Activated naive CD8-positive, alpha-beta T cell treated with anti-CD3 and anti-CD28 coated beads for 36 hours (primary cell): ENCODE measurements at places on chromosomes 4 and X. TPM values are rescaled to one million over a fixed set of nuclear protein-coding genes. Genes with fewer than 3 reads are reported as not detected.

DNA sequence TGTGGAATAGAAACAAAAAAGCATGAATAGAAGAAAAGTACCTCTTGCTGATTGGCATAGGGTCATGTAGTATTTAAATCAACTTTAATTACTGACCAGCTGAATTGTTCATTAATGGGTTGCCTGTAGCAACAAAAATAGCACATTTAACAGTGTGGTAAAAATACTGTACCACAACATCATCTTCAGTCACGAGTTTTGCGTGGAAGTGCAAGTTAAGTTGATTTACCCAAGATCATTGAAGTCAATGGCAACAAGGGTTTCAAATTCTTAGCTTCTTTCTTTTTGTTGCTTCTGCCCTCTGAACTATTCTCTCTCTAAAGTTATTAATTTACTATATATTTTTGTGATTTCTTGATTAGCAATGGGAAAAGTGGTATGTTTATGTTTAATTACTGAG is 526.6 kb downstream of the C4orf33 start:
- no peak for DNase-seq
- no peaks in the 10 kb centered on the region for H3K27me3 ChIP-seq
- no peaks in the 10 kb centered on the region for H3K36me3 ChIP-seq
- H3K4me1 ChIP-seq: no peaks in the 10 kb centered on the region
- no peak overlapping the region for H3K4me3 ChIP-seq
- H3K27ac ChIP-seq: no peak overlapping the region

DNA sequence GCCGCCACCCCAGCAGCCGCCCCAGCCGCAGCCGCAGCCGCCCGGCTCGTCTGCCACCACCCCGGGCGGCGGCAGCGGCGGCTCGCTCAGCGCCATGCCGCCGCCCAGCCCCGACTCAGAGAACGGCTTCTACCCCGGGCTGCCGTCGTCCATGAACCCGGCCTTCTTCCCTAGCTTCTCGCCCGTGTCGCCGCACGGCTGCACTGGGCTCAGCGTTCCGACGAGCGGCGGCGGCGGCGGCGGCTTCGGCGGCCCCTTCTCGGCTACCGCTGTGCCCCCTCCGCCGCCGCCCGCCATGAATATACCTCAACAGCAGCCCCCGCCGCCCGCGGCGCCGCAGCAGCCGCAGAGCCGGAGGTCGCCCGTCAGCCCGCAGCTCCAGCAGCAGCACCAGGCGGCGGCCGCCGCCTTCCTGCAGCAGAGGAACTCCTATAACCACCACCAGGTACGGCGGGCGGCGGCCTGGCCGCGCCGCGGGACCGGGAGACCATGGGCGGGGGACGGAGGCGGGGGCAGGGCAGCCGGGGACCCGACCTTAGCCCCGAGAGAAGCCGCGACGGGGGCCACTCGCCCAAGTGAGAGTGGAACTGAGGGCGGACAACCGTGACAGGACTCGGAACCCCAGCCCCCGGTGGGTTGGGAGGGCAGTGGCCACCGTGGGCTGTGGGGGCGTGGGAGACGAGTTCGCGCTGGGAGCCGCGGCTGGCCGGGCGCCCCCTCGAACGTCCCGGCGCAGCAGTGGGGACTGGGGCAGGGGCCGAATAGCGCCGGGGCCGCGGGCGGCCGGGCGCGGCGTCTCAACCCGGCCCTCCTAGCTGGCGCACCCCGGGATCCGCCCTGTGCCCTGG is 1.8 kb downstream of the CPEB2 start:
- H3K4me3 ChIP-seq: peak overlapping the region; percentile 79
- no peaks in the 10 kb centered on the region for H3K36me3 ChIP-seq
- peak; percentile 58 for DNase-seq
- peaks cover 21% of the 10 kb centered on the region for H3K4me1 ChIP-seq
- H3K27me3 ChIP-seq: no peaks in the 10 kb centered on the region

DNA sequence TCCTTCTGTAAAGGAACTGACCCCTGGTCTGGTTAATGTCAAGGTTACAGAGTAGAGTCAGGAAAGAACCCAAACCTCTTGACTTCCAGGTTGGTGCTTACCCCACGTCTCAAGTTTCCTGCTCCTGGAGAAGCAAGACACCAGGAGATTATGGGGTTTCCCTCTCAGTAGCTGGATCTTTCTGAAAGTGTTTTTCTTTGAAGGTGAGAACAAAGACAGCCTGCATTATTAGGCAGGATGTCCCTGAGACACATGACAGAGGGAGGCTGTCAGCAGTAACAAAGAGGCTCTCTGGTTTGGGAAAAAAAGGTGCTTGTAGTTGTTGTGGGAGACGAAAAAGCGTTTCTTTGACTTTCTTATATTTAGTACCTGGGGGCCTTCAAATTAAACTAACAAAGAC is 44.7 kb upstream of the IGFBP7 start:
- no peak overlapping the region for H3K4me3 ChIP-seq
- H3K4me1 ChIP-seq: no peaks in the 10 kb centered on the region
- no peaks in the 10 kb centered on the region for H3K36me3 ChIP-seq
- DNase-seq: no peak
- peaks cover 22% of the 10 kb centered on the region for H3K27me3 ChIP-seq
- no peak overlapping the region for H3K27ac ChIP-seq

DNA sequence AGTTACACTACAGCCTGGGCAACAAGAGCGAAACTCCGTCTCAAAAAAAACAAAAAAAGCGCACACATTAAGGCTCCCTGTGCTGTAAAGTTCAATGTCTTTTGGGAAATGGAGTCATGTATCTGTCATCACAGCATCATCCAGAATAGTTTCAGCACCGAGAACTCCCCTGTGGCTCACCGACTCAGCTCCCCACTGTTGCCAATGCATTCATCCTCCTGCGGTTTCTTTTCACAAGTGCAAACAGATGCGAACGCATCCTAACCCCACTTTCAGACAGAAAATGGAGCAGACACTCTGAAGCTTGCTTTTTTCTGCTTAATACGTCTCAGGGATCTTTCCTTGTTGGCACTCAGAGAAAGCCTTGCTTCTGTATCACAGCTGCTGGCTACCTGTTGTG is 13.8 kb upstream of the SH3TC1 start:
- no peak overlapping the region for H3K4me3 ChIP-seq
- no peak overlapping the region for H3K27ac ChIP-seq
- no peaks in the 10 kb centered on the region for H3K4me1 ChIP-seq
- DNase-seq: no peak

- no peak for DNase-seq
- H3K36me3 ChIP-seq: no peaks in the 10 kb centered on the region
- H3K4me1 ChIP-seq: no peaks in the 10 kb centered on the region
- H3K27me3 ChIP-seq: no peaks in the 10 kb centered on the region
- H3K4me3 ChIP-seq: no peak overlapping the region
Observed at GRCh38 chrX:29965634-29966033, 249.7 kb upstream of the MAGEB2 start.

DNA sequence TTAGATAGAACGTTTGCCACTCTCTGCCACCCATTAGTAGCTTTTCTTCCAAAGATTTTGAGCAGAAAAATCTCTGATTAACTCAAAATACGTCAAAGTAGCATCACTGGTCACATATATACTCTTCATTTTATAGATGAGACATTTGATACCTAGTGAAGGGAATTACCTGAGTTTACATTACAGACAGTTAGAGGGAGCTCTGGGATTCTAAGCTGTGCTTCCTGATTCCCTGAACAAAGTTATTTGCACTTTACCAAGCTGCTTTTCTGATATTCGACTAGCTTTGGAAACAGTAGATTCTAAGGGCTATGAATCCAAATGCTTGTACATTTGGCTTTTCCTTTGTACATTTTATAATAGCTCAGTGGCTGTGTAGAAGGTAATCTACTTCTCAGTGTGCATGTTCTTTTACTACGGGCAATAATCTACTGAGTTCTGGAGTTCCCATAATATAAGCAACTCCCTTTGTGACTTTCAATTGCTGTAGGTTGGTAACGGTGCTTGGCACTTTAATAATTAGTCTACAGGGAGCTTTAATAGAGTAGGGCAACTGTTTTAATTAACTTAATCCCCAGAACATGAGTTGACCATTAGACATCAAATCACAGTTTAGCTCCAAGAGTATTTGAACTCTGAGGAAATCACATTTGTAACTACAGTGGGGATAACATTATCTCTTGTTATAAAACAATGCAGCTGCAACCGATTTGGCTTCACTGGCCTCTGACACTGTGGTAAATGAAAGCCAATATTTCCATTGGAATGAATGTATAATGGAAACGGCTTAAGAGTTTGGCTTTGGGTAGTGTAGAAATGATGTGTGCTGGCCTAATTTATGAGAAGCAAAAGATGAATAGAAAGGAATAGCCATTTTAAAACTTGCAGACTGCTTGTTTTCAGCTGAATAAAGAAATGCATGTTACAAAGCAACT is 1602.4 kb downstream of the STIM2 start:
- no peak overlapping the region for H3K27ac ChIP-seq
- no peaks in the 10 kb centered on the region for H3K36me3 ChIP-seq
- no peak overlapping the region for H3K4me3 ChIP-seq
- H3K4me1 ChIP-seq: no peaks in the 10 kb centered on the region

- no peaks in the 10 kb centered on the region for H3K4me1 ChIP-seq
- H3K36me3 ChIP-seq: no peaks in the 10 kb centered on the region
- no peak overlapping the region for H3K27ac ChIP-seq
- no peak for DNase-seq
Observed at GRCh38 chrX:38205039-38205438, 15.6 kb downstream of the SRPX start.

- peaks cover 1% of the 10 kb centered on the region for H3K36me3 ChIP-seq
- no peaks in the 10 kb centered on the region for H3K4me1 ChIP-seq
- no peak overlapping the region for H3K4me3 ChIP-seq
Observed at GRCh38 chr4:153169776-153170175, 34.5 kb upstream of the TRIM2 start.

- H3K36me3 ChIP-seq: no peaks in the 10 kb centered on the region
- no peak for DNase-seq
- peak overlapping the region; percentile 86 for H3K27ac ChIP-seq
- H3K27me3 ChIP-seq: peaks cover 14% of the 10 kb centered on the region
- no peak overlapping the region for H3K4me3 ChIP-seq
- peaks cover 27% of the 10 kb centered on the region for H3K4me1 ChIP-seq
Observed at GRCh38 chrX:46571423-46572339, 1.9 kb upstream of the CHST7 start.

- H3K27me3 ChIP-seq: no peaks in the 10 kb centered on the region
- no peak for DNase-seq
- H3K27ac ChIP-seq: no peak overlapping the region
- no peak overlapping the region for H3K4me3 ChIP-seq
- H3K4me1 ChIP-seq: peaks cover 11% of the 10 kb centered on the region
- no peaks in the 10 kb centered on the region for H3K36me3 ChIP-seq
Observed at GRCh38 chr4:82219346-82219745, 154.4 kb downstream of the HNRNPD start.

GRCh38 chr4:53538756-53539155 is 52.5 kb downstream of the LNX1 start:
- no peak overlapping the region for H3K27ac ChIP-seq
- H3K36me3 ChIP-seq: no peaks in the 10 kb centered on the region
- H3K4me3 ChIP-seq: no peak overlapping the region
- no peaks in the 10 kb centered on the region for H3K4me1 ChIP-seq
- no peak for DNase-seq

DNA sequence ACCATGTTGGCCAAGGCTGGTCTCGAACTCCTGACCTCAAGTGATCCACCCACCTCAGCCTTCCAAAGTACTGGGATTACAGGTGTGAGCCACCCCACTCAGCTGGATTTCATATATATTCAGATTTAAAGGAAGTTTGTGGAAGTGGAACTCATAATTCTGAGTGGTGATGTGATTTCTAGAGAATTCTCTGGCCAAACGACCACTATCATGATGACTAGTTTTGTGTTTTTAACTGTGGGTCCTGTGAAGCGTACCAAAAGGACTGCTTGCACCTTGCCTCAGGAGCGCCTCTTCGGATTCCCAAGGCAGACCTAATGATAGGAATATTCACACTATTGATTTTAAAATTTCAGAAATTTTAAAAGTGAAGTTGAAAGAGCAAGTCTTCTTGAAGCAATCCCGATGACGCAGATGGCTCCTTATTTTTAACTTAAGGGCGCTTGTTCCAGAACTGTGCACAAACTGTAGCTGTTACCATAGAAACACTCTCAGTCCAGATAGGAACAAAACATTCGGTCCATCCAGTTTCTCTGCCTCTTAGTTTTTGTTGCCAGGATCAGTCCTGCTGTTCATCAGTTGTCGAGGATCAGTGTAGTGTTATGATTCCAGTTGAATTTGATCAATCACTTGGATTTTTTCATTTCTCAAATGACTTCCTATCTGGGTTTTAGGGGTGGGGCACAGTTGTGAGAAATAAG is 51.7 kb upstream of the CLCN4 start:
- H3K4me3 ChIP-seq: no peak overlapping the region
- H3K27ac ChIP-seq: peak overlapping the region; percentile 54
- H3K27me3 ChIP-seq: no peaks in the 10 kb centered on the region

- no peak for DNase-seq
- H3K27me3 ChIP-seq: no peaks in the 10 kb centered on the region
- no peaks in the 10 kb centered on the region for H3K36me3 ChIP-seq
- H3K27ac ChIP-seq: no peak overlapping the region
Observed at GRCh38 chr4:151961456-151961855, 200.6 kb upstream of the GATB start.

DNA sequence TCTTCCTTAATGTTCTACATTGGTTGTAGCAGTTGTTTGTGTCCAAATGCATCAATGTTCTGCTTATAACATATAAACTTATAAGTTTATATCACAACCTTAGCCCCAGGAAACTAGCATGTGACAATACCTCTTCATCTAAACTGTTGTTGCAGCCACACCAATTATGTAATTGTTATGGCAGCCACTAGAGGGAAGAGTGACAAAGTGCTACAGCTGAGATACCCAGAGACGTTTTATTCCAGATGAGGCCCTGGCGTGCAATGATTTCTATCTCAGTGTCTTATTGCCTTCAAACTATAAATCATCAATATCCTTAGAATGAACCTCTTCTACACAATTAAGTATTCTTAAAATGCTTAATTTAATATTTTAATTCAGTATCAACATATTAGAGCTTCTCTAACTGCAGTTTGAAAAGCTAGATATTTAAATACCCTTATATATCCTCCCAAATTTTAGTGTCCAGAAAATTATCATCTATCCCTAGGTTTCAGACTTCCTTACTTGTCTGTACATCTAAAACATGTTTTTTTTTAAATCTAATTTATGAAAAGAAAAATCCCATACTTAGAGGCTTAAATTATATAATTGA is 171.6 kb downstream of the PCDH10 start:
- no peaks in the 10 kb centered on the region for H3K4me1 ChIP-seq
- no peak for DNase-seq
- no peak overlapping the region for H3K4me3 ChIP-seq
- H3K27ac ChIP-seq: no peak overlapping the region

DNA sequence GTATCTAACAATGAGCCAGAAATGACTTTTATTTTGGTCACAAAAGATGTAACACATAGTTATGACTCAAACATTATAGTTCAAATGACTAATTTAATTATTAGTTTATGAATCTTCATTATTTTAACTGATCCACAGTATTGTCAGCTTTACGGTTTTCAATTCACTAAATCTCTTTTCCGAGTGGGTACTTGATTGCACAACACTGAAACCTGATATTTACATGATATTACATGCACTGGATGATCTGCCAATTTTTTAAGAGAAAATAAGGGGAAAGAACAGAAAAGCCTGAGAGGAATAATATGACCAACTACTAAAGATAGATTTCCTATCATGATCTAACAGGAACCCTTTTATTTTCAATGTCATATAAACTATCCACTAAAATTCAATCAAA is 1446.0 kb downstream of the FSTL5 start:
- no peaks in the 10 kb centered on the region for H3K4me1 ChIP-seq
- H3K27ac ChIP-seq: no peak overlapping the region
- no peak for DNase-seq
- H3K36me3 ChIP-seq: no peaks in the 10 kb centered on the region
- no peaks in the 10 kb centered on the region for H3K27me3 ChIP-seq

CCDC160 gene
- total RNA-seq: not detected

GC gene
- not detected for total RNA-seq

NWD2 gene
- total RNA-seq: not detected

SLC2A9 gene
- 1.2 TPM for total RNA-seq

ATOH1 gene
- not detected for total RNA-seq

KIAA1210 gene
- total RNA-seq: not detected

RHOXF2 gene
- total RNA-seq: not detected

SNCA gene
- 0.56 TPM for total RNA-seq

DMRTC1 gene
- not detected for total RNA-seq

STS gene
- 1.3 TPM for total RNA-seq
